NCI-H345 (cell line): ENCODE measurements at places on chromosomes 2 and 18.
A peak's percentile ranks its signal among the peaks of the same experiment; 100 is the strongest.

GRCh38 chr18:48777026-48777743 lies 173.6 kb downstream of the SMAD7 start:
- peak; percentile 35 for DNase-seq

DNA sequence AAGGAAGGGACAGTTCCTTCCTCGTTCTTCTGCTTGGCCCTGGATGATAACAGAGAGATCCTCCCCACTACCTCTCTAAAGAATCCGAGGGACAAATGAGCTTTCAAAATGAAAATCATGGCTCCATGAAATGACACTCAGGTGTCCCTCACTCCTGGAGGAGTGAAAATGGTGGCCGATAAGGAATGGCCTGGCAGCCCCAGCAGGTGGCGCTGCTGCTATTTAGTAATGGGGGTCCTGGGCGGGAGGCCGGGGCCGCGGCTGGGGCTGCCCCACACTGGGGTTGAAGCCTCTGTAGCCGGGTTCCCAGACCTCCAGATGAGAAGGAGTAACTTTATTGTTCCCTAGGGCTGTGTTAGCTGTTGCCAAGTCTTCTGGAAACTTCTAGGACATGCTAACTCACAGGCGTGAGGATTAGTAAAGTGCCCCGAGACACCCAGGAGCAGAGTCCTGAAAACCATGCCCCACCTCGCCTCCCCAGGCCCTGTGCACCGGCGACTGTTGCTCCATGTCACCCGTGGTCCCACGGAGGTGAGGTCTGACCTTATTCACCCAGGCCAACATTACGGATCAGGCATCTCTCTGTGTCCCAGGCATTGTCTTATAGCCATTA lies 138.0 kb downstream of the CTIF start:
- no peak for DNase-seq

- no peak for DNase-seq
These were observed 2.8 kb downstream of the CLK1 start for GRCh38 chr2:200861617-200862155.

GRCh38 chr18:255171-255570 lies 12.7 kb downstream of the THOC1 start:
- no peak for DNase-seq

DNA sequence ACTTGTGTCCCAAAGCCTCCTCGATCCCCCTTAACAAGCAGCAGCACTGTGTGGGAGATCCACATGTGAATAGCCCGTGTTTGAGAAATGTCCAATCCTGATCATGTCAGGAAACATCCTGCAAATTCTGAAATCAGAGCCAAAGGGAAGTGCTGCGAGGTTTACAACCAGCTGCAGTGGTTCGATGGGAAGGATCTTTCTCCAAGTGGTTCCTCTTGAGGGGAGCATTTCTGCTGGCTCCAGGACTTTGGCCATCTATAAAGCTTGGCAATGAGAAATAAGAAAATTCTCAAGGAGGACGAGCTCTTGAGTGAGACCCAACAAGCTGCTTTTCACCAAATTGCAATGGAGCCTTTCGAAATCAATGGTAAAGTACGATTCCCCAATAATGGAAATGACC lies at the start of gene MARCO:
Gene MARCO, plus strand, starts transcription at position 164 of the 400 bp plus-strand sequence. Its CDS starts 107 bp downstream, at position 271.
- DNase-seq, result no peak

GRCh38 chr18:53817976-53818950 lies 406.2 kb downstream of the MBD2 start:
- no peak for DNase-seq
